ENCODE measurements at places on chromosomes 7 and 10. TPM values are rescaled to one million over a fixed set of nuclear protein-coding genes. Genes with fewer than 3 reads are reported as not detected.

POMZP3 gene
- polyA plus RNA-seq, result 23.2 TPM

PTN gene
- 200 TPM for polyA plus RNA-seq

CPA2 gene
- polyA plus RNA-seq, result 0.33 TPM

DNA sequence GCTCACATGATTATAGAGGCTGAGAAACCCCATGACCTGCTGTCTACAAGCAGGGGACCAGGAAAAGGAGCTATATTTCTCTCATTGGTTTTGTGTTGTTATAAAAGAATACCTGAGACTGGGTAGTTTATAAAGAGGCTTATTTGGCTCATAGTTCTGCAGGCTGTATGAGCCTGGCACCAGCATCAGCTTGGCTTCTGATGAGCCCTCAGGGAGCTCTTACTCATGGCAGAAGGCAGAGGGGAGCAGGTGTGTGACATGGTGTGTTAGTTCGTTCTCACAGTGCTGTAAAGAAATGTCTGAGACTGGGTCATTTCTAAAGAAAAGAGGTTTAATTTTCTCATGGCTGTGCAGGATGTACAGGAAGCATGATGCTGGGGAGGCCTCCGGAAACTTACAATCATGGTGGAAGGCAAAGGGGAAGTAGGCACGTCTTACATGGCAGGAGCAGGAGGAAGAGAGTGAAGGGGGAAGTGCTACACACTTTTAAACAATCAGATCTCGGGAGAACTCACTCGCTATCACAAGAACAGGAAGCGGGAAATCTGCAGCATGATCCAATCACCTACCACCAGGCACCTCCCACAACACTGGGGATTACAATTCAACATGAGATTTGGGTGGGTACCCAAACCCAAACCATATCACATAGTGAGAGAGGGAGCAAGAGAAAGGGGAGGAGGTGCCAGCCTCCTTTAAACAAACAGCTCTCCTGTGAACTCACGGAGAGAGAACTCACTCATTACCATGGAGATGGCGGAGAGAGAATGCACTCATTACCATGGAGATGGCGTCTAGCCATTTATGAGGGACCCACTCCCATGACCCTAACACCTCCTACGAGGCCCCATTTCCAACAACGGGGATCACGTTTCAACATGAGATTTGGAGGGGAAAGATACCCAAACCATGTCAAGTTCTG, 133.4 kb downstream of the JCAD start:
- peak; percentile 16 for DNase-seq

DNA sequence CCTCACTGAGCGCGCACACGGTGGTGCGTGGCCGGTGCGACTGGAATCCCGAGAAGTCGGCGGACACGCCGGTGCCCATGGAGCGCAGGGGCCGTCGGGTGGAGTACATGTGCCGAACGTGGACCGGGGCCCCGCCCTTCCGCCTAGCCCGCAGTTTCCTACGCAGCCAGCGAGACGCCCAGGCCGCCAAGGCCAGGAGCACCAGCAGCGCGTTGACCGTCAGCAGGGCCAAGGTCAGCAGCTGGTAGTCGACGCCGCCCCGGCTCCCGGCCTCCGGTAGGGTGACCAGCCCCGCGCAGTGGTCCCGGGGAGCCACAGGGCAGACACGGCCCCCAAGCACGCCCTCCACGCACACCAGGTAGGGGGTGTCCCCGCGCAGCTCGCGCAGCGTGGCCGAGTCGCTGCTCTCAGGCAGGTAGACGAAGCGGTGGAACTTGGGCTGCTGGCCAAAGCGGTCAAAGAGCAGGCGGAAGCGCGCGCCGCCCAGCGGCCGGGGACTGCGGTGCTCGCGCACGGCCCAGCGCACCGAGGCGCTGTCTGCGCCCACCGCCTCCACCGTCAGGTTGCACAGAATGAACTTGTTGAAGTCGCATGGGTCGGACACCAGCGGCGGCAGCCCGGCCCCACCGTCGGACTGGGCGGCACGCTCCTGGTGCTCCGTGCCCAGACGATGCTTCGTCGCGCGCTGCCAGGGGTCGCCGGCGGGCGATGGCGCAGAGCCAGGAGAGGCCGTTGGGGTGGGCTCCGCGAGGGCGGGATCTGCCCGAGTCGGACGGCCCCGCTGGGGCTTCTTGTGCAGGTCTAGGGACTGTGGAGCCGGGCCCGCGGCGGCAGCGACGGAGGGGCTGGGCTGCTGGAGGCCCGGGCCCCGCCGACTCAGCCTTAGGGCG, 2.2 kb downstream of the TRIL start:
- peak; percentile 82 for DNase-seq

DNA sequence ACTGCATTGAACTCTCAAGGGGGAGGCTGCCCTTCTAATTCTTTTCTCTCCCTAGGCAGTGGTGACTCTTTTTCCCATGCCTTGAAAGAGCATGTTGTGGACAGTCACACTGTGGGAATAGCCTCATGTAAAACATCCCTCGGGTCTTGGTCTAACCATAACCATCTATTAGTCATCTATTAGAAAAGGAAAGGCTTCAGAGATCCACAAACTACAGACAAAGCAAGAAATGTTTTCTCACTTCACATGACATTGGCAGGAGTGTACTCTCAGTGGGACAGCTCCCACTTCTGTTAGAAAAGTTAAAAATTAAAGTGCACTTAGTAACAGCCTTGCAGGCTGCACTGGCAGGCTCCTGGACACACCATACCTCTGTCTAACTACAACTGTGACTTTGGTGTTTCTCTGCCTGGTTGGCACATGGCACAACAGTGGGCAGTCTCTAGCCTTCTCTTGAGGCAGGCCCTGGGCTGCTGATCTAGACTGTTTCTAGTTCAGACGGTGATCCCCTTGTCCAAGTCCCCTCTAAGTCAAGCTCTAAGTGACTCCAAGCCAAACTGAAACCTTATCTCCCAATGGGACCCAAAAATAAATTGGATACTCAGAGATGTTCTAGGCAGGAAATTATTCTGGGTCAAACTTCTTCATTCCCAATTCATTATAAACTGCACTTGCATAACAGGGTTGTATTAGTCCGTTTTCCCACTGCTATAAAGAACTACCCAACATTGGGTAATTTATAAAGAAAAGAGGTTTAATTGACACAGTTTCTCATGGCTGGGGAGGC, 57.9 kb upstream of the ITGB1 start:
- no peak for DNase-seq
